ENCODE measurements at places on chromosomes 3 and 15.

GRCh38 chr3:4228295-4228694 is 74.9 kb upstream of the SETMAR start:
- DNase-seq: no peak

DNA sequence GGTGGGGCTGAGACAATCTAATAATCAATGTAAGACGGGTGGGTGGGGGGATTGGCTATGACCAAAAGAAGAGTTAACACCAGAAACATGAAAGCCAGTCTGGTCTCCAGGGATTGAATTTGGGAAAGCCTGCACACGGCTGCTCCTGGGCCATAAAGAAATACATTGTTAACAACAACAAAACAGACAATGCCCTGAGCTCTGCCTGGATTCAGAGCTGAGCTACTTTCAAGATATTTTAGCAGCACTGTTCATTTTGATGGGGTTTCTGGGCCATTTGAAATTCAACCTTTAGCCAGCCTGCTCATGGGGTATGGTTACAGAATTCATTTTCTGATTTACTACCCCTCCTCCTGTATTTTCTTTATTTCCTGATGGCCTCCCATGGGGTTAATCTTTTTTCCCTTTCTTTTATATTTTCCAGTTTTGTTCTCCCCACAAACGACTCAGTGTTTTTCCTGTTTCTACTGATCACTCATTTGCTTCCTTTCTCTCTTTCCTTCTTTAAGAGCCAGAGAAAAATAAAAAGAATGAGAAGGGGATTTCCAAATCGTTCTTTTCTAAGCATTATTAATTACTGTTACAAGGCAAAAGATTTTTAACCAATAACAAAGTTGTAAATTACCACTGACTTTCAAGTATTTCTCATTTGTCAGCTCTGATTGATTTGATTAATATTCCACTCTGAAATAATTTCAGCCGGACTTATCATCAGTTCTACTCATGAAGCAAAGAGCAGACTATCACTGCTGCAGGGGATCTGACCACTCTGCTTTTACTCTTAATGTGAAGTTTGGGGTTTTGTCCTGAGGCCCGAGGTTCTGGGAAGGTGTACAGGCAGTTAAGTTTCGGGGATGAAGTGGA is 19.6 kb downstream of the NR2F2 start:
- no peak for DNase-seq

DNA sequence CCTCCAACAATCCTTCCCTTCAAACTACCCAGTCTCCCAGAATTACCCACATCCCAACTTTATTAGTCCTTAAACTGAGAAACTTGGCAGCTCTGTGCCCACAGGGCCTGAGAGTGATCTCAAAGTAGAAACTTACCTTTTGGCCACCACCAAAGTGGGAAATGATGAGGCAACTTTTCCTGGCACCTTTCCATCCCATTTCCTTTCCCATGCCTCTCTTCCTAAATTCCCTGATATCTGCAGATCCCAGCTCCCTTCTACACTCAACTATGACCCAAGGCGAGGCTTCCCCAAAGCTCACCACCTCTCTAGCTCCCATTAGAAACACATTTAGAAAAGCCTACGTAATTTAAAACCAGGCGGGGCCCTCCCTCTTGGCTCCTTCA is 271.9 kb downstream of the FOXP1 start:
- no peak for DNase-seq

GRCh38 chr3:159236321-159236720 is 434.5 kb downstream of the MFSD1 start:
- no peak for DNase-seq

DNA sequence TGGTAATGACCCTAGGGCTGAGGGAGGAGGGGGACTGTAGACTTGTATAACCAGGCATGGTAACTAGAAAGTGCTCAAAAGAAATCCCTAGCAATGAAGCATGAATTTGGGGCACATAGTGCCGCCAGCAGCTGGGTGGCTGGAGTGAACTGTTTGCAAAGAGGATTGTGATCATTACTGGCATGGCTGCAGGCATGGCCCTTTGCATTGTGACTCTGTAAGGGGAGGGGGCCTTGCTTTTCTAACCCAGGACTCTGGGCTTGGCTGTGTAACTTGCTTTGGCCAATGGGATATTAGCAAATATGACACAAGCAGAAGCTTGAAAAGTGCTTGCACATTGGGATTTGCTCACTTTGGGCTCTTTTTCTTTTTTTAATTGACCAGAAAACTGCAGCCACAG is 112.5 kb upstream of the RAD18 start:
- DNase-seq: no peak

DNA sequence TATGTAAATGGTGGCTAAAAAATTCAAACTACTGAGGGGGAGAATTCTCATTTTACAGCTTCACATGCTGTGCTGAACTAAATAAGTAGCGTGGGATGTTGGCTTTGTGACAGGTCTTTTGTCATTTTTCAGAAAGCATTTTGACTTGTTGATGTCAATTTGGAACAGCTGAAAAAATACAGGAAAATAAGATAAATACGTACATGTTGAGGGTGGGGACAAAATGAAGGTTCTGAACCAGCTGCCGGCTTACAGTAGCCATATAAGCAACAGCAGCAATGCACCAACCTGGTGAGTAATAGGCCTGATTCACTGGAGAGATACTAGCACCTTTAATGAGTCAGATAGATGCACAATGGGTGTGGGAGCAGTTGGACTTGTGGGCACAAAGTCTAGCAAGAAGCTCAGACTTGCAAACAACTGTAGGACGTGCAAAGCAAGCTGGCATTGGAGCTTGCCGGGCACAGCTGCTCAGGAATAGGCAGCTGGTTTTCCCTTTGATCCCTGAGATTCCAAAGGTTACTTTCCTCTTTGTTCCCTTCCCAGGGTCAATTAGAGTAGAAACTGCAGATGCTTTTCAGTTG is 12.9 kb downstream of the B3GNT5 start:
- DNase-seq: no peak

DNA sequence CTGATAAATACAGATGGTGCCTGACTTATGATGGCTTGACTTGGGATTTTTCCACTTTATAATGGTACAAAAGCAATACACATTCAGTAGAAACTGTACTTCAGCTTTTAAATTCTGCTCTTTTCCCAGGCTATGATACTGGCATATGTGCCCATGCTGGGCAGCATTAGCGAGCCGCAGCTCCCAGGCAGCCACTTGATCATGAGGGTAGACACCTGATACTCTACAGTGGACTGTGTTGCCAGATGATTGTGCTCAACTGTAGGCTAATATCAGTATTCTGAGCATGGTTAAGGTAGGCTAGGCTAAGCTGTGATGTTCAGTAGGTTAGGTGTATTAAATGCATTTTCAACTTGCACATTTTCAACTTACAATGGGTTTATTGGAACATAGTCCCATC is 17.7 kb upstream of the FEM1B start:
- no peak for DNase-seq

- no peak for DNase-seq
Observed at GRCh38 chr3:196949750-196950149, 7.4 kb upstream of the NCBP2 start.

DNA sequence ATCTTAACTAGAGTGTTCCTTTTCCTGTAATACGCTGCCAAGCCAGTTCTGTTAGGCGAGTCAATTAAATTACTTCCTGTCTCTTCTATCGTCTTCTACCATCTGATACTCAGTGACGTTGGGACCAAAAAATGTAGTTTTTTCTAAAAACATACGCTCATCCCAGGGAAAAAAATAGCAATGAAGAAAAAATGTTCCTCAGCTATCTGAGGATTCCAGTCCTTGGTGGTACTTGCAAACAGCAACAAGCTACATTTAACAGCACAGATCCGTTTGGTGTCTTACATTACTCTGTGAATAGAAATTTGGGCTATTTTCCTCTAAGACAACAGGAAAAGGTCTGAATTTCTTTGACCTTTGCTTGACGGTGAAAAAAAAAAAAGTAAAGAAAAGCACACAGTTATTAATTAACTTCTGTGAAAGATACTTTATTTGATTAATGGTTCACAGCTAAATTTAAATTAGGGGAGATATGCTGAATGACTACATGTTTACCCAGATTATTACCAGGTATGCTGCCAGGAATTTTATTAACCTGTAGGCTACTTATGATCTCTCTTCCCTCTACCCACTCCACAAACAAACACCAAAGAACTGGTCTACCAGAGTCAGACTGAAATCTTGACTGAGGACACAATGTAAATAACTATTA is 254.4 kb upstream of the ZPLD1 start:
- DNase-seq: no peak

DNA sequence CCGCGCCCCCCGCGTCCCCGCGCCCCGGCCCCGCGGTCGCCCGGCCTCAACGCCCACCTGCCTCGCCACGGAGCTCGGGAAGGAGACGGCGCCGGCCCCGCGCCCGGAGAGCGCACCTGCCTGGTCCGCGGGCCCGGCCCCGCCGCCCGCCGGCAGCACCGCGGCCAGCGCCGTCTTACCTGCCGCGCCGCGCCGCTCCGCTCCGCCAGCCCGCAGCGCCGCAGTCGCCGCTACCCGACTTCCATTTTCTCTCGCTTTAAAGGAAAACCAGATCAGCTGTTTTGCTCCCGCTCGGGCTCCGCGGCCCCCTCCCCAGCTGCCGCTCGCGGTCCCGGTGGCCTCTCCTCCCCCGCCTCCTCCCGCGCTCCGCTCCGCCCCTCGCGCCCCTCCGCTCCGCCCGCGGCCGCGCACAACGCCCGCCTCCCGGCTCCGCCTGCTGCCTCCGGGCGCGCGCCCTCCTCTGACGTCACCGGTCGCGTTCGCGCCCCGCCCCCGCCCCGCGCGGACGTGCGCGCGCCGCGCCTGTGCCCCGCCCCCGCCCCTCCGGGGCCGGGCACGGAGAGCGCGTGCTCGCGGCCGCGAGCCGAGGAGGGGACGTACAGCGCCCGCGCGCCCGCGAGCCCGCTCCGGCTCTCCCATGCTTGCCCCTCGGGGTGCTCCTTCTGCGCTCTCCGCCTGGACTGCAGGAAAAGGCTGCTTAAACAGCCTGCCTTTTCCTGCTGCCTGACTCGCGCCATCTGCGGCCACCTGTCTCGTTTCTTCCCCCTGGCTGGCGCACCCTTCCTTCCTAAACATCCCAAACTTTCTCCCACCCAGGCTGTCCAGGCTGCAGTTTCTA is 159.8 kb upstream of the CHRNA7 start:
- peak; percentile 55 for DNase-seq

- no peak for DNase-seq
Observed at GRCh38 chr15:91264651-91265351, 164.7 kb downstream of the SV2B start.

GRCh38 chr3:15405448-15406050 is 21.8 kb downstream of the METTL6 start:
- no peak for DNase-seq

DNA sequence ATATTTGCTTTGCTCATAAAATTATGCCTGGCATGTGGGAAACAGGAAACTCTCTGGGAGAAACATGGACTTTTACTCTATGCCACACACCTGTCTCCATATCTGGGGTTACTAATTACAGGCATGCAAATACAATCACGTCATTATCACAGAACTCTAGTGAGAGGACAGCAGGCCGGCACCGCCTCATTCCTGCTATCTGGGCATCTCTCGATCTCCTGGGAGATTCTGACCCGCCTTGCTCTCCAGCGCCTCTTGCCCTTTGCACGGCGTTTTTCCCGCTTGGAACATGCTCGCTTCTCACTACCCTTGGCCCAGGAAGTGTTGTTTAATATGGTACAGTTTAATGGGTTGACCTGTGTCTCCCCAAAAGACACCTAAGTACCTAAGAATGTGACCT is 45.4 kb upstream of the PARL start:
- DNase-seq: no peak

DNA sequence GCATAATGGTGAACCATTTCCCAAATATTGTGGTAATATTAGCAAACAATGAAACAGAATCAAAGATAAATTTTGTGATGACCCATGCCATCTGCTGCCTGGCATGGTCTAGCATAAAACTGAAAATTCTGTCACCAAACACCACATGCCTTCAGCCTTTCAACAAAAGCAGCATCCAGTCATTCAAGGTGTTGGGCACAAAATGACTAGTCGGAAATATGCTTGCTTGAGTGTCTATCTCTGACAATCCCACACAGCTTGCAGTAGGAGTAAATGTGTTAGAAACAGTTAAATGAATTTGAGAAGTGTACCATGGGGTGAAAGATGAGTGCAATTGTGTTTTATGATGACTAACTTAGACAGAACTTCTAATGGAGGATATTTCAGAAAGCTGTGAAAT is 61.7 kb upstream of the CDIN1 start:
- no peak for DNase-seq

GRCh38 chr3:28077572-28077971 is 163.8 kb upstream of the CMC1 start:
- no peak for DNase-seq

- DNase-seq: no peak
Observed at GRCh38 chr15:78347586-78348543, 7.7 kb downstream of the CRABP1 start.

GRCh38 chr3:37737134-37737533 is 124.5 kb upstream of the CTDSPL start:
- no peak for DNase-seq

- no peak for DNase-seq
Observed at GRCh38 chr15:43274136-43274535, 7.4 kb upstream of the TGM5 start.

- no peak for DNase-seq
Observed at GRCh38 chr15:63366451-63366850, 15.2 kb downstream of the CA12 start.

DNA sequence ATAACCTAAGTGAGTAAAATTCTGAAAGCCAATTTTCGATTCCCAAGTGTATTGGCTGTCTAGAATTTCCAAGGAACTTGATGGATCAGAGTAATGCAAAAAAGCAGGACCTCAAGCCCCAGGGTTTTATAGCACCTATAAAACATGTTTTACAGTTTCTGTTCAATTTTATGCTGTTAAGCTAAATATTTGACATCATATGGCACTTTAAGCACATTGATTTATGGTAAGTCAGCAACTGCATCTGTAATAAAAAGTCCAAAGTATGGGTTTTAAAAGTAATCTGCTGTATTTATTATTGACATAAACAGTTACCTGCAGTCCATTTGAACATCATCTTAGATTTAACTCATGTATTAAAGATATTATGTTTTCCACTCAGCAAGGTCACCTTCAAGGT is 20.0 kb upstream of the MFSD1 start:
- DNase-seq: no peak

DNA sequence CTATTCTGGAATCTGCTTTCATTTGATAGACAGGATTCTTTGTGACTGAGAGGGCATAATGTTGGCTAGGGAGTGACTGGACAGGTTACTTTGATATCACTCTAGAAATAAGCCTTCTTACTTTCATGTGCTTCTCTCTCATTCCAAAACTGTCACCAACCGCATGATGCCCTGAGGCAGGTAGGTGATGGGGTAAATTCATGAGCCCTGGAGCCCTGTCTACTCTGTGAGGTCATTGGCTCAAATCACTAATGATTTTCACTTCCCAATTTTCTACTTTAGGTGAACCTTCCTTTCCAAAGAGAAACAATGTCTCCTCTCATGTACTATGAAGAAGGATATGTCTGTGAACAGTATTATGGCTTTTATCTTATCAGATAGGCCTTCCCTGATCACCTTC is 596.7 kb downstream of the TUSC7 start:
- DNase-seq: no peak

Data from activated naive CD8-positive, alpha-beta T cell treated with anti-CD3 and anti-CD28 coated beads, Interleukin-2, amount 50 U/mL, for 16 hours (primary cell).